Stimulated activated CD4-positive, alpha-beta T cell treated with anti-CD3 and anti-CD28 coated beads, Interleukin-15, amount 100 ng/mL, for 48 hours (primary cell): ENCODE measurements at places on chromosomes 16 and 17.

- no peak for DNase-seq
These were observed 446.7 kb downstream of the HS3ST3B1 start for GRCh38 chr17:14747603-14747950.

GRCh38 chr16:49816875-49817274 lies 39.0 kb downstream of the ZNF423 start:
- no peak for DNase-seq

DNA sequence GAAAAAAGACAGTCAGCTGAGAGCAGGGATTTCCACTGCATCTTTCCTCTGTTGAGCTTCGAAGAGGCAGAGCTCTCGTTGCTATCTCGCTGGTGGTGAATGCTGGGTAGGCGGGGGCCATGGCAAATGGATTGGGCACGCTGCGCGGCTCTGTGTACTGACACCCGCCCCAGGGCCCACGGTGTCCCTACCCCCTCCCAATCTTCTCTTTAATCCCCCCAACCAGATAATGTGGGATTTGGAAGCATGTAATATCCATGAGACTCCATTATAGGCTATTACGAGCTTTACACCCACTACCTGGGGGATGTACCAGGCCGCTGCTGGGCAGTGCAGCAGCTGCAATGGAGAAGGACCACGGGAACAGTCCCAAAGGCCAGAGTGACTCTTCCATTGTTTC lies 8.3 kb downstream of the PIPOX start:
- no peak for DNase-seq

DNA sequence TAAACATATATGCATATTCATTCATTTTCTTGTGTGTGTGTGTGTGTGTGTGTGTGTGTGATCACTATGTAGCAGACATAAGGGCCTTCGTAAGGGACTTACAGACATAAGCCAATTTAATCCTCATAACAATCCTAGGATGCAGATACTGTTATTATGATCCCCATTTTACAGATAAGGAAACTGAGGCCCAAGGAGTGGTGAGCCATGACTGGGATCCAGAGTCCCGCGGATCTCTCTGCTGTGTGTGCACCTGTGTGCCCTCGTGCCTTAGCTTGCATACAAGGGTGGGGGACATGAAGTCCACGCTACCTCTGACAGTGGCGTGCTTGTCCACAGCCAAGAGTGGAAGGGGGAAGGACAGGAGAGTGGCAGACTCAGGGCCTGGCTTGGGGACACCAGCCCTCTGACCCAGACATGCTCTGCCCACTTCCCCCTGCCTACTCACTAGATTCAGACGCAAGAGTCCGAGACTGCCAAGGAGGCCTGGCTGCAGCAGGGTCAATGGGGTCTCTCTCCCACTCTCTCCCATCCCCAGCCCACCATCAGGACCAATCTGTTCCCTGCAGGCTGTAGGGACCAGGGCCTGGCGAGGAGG lies 9.8 kb upstream of the SMTNL2 start:
- no peak for DNase-seq

DNA sequence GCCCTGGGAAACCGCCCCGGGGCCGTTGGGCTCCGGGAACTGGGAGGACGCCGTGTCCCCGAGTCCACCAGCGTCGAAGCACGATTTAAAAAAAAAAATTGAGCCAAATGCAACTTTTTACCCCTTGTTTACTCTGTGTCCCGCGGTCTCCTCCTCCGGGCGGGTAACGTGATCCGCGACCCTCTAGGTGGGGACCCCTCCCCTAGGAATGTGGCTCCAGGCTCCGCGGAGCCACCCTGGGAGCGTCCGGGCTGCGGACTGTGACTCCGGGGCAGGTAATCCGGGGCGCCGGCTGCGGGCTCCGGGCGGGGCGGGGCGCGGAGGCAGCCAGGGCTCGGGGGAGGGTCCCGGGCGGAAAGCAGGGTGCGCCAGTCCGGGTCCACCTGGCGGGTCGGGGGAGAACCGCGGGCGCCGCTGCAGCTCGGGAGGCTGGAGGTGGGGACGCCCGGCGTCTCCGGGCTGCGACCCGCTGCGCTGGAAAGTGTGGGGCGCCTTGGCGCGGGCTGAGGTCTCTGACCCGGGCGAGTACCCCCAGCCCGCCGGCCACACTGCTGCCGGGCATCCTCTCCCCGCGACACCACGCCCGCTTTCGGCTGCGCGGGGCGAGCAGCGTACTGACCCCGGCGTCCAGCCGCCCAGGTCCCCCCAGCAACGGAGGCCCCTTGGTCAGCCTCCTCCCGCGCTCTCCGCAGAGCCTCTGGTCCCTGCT lies 852 bp upstream of the HELZ start:
- DNase-seq: peak; percentile 34

DNA sequence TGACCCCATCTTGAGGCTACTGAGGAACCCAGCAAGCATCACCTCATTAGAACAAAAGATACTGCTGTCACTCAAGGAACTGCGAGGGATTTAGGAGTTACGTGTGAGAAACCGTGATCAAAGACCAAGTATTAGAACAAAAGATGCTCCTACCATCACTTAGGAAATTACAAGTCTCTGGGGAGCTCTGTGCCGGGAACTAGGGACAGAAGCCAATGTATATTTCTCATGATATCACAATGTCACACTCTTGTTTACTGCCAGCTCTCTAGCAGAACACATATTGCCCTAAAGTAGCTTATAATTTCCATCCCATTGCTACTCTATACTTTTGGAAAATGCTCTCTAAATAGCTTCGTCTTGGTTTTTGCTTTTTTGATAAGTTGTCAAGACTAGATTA lies 214.5 kb downstream of the HS3ST3A1 start:
- DNase-seq: no peak

GRCh38 chr17:29004081-29004692 lies 1.6 kb downstream of the SEZ6 start:
- DNase-seq: no peak

DNA sequence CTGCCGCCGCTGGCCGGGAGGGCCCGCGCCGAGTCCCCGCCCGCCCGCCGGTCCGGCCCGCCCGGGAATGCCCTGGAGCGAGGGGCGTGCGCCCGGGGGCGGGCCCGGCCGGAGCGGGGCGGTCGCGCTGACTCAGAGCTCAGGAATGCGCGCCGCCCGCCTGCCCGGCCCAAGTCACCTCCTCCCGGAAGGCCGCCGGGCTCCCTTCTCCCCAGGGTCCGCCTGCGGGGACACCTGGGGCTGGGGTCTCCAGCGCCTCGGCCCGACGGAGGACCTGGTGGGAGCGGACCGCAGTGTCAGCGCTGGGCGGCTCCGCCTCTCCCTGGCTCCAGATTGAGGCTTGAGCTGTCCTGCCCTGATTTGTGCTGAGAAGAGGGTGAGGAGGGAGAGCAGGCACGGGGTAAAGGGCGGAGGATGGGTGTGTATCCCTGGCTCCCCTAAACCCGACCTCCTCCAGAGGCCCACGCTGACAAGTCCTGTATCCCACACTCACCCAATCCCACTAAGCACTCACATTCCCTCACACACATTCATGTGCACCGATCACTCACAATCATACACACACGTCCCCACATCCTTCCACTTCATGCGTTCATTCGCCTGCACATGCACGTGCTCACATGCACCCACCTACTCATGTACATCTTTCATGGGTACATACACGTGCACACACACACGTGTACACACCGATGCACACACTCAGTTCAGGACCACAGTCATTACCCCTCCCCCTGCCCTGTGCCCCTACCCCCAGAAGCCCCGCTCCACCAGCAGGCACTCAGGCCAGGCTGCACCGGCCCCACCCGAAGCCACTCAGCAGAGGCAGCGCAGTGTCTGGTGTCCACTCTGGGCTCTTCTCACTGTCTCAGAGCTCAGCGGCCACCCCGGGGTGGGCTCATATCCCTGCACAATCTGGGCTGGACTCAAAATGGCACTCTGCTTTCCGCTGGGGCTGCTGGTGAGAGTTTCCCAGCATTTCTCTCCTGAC lies at the start of gene RHBDF1:
RHBDF1 (minus strand) TSS at position 71 of the 988 bp plus-strand sequence. CDS start 7,616 bp downstream, outside the sequence.
- no peak for DNase-seq

GRCh38 chr17:69454051-69454450 lies 39.6 kb downstream of the MAP2K6 start:
- no peak for DNase-seq

DNA sequence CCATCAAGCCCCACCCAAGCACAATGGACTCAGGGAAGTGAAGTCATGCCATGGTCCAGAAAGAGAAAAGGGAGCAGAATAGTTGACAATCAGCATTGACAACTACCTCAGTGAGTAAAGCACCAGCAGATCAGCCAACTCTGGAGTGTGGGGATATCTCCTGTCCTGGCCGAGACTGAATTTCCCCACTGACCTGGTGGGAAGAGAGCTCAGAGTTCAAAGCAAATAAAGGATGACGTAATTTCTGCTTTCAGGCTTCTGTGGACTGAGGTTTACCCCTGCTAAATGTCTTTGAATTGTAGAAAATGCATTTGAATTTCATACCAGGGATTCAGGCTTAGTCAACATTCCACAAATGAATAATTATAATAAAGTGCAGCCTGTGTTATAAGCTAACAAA lies 152.9 kb downstream of the CBLN1 start:
- no peak for DNase-seq

DNA sequence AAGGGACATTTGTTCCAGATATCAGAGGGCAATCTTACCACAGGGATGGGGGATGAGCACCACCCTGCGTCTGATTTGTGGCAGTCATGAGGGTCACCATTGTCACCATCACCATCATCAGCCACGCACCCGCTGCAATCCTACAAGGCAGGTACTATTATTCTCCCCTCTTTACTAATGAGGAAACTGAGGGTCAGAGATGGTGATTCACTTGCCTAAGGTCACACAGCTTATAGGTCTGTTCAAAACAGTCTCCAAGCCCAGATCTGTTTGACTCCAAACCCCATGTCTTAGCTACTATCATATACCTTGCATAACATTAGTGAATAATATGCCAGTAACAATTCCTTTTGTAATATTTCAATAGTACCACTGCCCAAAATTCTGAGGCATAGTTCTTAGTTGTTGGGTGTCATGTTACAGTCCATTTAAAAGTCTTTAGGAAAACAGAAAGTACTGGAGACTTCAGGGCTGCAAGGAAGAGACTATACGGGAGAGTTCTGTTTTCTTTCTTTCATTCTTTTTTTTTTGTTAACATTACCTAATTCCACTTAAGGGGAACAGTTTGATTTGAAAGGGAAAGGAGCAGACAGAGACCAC lies 166.4 kb downstream of the C16orf95 start:
- DNase-seq: no peak

- no peak for DNase-seq
These were observed 6.9 kb downstream of the ZACN start for GRCh38 chr17:76085731-76086366.

GRCh38 chr17:56913353-56913866 lies 439 bp downstream of the TRIM25 start:
- DNase-seq: no peak

- DNase-seq: peak; percentile 29
These were observed 79.0 kb downstream of the RPA1 start for GRCh38 chr17:1908699-1909309.

GRCh38 chr16:2846511-2847310 lies 11.3 kb downstream of the PRSS22 start:
- no peak for DNase-seq

DNA sequence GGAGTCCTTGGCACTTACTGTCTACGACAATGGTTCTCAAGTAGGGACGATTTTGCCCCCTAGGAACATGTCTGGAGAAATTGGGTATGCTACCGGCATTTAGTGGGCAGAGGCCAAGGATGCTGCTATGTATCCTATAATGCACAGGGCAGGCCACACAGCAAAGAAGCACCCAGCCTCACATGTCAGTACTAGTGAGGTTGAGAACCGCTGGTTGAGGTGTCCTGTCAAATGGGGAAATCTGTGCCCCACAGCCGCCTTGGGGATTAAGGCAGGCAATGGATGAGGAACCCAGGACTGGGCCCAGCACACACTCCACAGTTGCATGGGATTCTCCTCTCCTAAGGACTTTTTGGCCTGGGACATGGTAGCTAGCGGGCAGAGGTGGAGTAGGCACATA lies 86.7 kb upstream of the TOB1 start:
- no peak for DNase-seq

- no peak for DNase-seq
These were observed 25.0 kb downstream of the HOXB1 start for GRCh38 chr17:48505788-48506187.
